Bronchial epithelial cell (primary cell): ENCODE measurements at places on chromosomes 12 and 14.

GRCh38 chr12:121803861-121804416, at the start of gene SETD1B:
TSS of gene SETD1B (plus strand) at chr12:121804009. CDS start at chr12:121804738, 729 bp downstream.
- DNase-seq: no peak

DNA sequence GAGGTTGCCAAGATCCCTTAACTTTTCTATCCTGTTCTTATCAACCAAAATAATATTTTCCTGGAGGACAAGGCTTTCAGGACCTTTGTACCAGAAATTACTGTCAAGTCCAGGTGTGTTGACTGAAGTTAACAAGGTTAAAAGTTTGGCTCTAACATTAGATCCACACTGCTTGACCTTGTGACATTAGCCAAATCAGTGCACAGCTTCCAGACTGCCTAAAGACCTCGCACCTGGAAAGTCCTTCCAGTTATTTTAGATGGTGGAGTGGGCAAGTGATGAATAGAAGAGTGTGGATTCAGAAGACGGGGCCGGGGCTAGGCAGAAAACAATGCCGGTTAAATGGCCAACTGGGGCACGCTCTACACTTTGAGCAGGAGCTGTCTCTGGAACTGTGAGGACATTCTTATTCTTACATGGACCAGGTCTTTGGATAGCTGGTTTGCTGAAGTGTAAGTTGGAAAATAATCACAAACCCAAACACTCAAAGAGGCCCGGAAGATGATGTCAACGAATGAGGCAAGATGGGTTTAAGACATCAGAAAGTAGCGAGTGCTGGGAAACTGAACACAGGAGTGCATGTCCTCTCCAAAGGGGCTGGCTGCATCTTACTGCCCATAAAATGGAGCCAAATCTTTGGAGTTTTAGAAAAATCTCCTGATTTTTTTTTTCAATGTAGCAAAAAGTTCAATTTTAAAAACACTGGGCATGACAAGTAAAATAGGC, 56.3 kb downstream of the NIN start:
- no peak for DNase-seq

DNA sequence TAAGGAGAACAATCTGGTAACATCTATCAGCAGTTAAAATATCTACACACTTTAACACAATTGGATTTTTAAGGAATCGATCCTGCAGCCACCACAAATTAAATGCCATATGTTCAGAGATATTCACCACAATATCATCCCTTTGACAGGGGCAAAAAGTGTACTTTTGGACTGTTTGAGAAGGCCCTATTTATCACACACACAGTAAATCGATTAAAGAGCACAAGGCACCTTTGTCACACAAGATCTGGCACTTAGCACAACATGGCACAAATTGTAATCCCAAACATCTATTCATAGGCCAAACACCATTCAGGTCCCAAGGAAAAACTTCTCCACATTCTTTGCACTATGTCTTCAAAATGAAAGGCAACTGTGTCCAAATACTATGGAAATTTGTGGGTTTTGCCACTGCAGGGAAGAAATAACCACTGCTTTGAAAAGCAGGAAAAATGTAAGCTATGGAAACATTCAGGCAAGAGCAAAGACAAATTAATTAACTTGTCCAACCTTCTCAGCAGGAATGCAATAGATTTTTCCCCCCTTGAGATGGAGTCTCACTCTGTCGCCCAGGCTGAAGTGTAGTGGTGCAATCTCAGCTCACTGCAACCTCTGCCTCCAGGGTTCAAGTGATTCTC, 282.5 kb upstream of the TMPO start:
- DNase-seq: no peak

DNA sequence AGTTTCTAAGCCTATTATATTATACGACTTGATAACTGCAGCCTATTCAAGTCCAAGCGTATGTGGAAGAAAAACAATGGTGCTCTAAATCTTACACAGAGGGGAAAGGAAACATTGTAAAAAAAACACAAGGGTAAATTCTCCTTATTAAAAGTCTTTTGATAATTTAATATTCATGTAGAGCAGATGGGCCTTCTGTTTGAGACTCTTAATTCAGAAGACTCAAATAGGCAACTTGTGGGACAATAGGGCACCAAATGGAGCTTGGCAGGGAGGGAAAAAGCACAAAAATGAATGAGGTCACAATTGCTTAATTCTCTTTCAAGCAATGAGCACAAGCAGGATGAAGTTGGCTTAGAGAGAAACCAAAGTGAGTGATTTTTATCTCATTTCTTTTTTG, 159.4 kb downstream of the NELL2 start:
- DNase-seq: no peak

DNA sequence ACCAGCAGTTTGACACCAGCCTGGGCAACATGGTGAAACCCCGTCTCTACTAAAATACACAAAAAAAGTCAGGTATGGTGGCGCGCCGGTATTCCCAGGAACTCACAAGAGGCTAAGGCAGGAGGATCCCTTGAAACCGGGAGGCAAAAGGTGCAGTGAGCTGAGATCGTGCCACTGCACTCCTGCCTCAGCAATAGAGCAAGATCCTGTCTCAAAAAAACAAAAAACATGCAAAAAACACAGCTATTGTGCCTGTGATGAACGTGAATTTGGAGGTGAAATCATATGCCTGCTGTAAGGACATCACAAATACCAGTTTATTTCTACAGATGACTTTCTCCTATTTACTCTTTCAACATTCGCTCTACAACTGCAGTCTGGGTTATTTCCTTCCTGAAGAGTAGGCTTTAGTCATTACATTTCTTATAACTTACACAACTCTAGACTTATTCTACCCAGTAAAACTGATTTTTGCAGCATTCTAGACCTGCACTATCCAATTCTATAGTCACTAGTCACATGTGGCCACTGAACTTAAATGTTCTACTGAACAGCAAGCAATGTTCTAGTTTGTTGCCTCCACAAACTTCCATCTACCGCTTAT, 48.3 kb downstream of the HNRNPC start:
- DNase-seq: peak; percentile 21

DNA sequence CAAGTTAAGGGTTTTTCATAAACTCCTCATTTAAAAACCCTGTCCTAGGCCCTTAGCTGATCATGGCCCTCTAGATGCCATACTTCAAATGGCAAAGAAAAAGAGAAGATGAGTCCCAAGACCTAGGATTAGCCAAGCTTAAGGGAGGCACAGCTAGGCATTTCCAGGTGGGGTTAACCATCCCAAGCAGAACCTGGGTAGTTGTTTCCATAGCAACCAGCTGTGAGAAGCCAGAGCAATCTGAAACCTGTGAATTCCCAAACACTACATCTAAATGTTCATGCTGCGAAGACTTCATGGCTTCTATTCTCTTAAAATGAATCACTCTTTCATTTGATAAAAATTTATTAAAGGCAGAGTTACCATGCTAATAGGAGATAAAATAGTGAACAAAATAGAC, 372.9 kb downstream of the C12orf50 start:
- DNase-seq: no peak

- no peak for DNase-seq
Observed at GRCh38 chr14:91817566-91818325, 49.6 kb downstream of the TC2N start.

GRCh38 chr14:65920996-65921395, 508.5 kb downstream of the FUT8 start:
- no peak for DNase-seq

- no peak for DNase-seq
Observed at GRCh38 chr12:93273834-93274564, 103.7 kb upstream of the NUDT4 start.

DNA sequence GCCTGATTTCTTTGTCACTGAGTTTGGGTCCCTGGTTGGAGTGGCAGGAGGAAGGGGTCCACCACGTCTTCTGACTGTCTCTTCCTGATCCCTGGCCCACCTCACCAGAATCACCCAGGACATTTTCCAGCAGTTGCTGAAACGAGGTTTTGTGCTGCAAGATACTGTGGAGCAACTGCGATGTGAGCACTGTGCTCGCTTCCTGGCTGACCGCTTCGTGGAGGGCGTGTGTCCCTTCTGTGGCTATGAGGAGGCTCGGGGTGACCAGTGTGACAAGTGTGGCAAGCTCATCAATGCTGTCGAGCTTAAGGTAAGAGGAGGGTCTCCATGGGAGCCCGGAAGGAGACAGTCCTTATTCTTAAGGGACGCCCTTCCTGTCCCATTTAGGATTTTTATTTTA, 12.3 kb downstream of the MARS1 start:
- no peak for DNase-seq

DNA sequence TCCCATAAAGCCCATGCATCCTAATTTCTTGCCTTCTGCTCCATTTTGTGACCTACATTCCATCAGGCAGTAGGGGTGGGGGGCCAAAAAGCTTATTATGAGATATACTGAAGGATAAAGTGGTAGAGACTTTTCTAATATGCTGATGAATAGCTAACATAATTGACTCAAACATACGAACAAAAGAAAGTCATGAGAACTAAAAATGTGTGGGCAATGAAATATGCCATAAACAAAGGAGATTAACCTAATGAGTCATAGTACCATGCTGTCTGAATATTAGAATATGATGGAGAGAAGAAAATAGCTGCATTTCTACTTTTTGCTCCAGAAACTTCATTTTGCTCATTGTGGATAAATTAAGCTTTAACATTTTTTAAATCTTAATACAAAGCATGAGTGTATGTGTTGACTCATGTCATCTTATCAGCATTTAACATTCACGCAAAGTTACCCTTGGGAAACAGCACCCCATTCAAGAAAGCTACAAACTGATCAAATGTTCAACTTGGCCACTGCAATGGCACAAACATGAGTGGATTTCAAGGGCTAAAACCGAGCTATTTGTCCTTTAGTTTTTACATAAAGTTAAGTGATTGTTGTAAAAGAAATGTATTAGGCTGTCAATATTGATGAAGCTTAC, 64.0 kb upstream of the DIO2 start:
- DNase-seq: peak; percentile 39

- DNase-seq: no peak
Observed at GRCh38 chr12:108612788-108613282, 15.0 kb upstream of the TMEM119 start.

GRCh38 chr12:28795311-28795710, 353.8 kb upstream of the FAR2 start:
- DNase-seq: peak; percentile 42

DNA sequence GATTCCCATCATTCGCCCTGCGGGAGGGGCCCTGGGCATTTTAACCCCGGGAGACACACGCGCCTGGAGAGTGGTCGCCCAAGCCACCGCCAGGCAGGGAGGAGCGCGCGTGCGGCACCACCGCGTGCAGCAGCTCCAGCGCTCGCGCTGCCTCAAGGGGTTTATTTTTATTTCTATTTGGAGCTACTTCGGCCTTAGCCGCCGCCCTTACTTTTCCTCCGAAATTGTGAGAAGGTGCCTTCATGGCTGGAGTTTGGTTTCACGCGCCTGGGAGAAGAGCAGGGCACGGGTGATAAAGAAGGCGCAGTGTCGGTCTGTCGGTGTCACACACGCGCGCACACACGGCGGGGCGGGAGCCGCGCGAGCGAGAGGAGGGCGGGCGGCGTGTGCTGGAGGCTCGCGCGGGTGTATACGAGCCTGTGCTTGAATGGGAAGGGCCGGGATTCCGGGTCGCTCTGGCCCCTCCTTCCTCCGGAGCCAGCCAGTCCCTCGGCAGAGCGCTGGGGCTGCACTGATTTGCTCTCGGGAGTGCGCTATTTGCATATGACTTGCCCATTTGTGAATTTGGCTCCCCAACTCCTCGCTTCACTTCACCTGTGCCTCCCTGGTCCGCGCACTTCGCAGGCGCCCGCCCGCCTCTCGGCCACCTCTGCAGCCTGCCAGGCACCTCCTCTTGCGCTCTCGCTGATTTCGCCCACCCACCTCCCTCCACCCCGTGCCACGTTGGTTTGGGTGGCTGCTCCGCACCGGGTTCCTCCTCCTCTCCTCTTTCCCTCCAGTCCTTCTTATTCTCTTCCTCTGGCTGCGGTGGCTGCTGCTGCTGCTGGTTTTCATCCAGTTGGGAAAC, 932.3 kb downstream of the DIO2 start:
- DNase-seq: peak; percentile 91

- no peak for DNase-seq
Observed at GRCh38 chr14:91417983-91418386, 365 bp upstream of the CCDC88C start.

GRCh38 chr12:102957339-102958050, at the start of gene ASCL1:
TSS of gene ASCL1 (plus strand) at chr12:102957674. CDS start at chr12:102958245, 571 bp downstream.
- no peak for DNase-seq

- peak; percentile 90 for DNase-seq
Observed at GRCh38 chr14:68495101-68496039, 297.5 kb downstream of the ZFP36L1 start.
